ENCODE measurements at places on chromosomes 2 and 18.

GRCh38 chr2:16626997-16627605, 38.5 kb downstream of the CYRIA start:
- DNase-seq, result no peak

DNA sequence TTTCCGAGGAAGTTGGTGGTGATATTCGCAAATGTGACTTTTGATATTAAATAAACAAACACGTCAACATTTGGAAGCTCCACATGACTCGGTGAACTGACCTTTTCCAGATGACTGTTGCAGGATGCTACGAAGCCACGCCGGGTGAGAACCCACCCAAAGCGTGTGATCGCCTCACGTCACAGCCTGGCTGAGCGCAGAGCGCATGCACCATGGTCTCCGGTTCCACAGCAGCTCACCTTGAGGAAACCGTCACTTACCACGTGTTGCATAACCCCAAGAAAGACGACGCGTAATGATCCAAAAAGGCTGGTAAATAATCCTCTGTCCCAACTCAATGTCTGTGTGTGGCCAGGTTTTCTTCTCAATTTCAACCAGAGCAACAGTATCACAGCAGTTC, 64.5 kb upstream of the CTDP1 start:
- DNase-seq, result no peak

- no peak for DNase-seq
Measured at GRCh38 chr2:44638649-44639048, 276.9 kb downstream of the CAMKMT start.

GRCh38 chr2:201644001-201644400, 698 bp upstream of the TMEM237 start:
- no peak for DNase-seq

- DNase-seq, result no peak
Measured at GRCh38 chr2:10770956-10771750, 41.4 kb downstream of the PDIA6 start.

DNA sequence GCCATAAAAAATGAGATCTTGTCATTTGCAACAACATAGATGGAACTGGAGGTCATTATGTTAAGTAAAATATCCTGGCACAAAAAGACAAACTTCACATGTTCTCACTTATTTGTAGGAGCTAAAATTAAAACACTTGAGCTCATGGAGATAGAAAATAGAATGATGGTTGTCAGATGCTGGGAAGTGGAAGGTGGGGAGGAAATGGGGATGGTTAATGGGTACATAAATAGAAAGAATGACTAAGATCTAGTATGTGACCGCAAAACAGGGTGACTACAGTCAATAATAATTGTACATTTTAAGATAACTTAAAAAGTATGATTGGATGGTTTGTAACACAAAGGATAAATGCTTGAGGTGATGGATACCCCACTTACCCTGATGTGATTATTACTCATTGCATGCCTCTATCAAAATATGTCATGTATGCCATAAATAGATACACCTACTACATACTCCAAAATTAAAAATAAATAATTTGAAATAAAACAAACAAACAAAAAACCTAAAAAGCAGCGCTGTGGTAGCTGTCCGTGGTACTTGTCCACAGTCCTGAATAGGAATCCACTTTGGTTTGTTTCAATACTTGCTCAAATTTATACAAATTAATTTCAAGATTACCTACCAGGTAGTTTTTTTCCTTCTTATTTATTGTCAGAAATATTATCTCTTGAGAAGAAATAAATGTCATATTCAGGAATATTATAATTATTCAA, 224.5 kb downstream of the DLGAP1 start:
- no peak for DNase-seq

DNA sequence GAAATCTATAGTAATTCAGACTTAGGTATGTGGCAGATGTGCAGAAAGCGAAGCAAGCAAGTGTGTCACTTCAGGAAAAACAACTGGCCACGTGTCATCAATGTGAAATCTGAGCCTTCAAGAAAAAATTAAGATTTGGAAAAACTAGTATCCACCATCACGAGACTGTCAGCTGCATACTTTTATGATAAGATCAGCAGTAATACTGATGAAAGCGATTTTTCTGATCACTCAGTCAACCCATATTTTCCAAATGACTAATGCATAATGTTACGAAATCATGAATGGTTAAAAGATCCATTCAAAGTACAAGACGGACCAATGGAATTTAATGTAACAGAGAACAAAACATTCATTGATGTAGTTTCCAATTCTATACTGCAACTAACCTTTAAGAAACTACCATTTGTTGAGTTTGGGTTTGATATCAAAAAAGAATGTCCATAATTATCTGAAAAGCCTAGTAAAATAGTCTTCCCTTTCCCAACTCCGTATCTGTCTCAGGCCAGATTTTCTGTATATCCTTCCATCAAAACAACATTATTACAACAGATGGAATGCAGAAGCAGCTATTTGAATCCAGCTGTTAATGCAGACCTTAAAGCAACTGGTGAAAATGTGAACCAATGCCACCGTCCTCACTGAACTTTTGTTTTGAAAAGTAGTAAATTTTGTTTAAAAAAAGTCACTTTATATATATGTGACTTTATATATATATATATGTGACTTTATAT, 17.0 kb upstream of the BCL2 start:
- peak; percentile 68 for DNase-seq

DNA sequence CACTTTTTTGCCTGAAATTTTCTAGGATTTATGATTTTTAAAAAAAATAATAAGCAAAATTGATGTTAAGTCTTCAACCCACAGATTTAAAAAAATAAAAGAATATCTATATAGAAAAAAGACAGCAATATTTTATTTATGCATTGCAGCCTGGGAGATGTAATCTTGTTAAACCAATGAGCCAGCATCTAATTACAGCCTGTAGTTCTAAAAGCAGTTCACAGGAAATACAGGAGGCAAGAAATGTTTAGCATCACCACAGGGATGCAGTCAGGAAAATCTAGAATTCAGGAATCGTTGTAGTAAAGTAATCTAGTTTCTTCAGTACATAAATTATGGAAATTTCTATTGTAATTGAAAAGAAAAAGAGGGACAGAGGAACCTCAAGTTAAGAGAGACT, 17.2 kb downstream of the UGGT1 start:
- DNase-seq, result no peak

DNA sequence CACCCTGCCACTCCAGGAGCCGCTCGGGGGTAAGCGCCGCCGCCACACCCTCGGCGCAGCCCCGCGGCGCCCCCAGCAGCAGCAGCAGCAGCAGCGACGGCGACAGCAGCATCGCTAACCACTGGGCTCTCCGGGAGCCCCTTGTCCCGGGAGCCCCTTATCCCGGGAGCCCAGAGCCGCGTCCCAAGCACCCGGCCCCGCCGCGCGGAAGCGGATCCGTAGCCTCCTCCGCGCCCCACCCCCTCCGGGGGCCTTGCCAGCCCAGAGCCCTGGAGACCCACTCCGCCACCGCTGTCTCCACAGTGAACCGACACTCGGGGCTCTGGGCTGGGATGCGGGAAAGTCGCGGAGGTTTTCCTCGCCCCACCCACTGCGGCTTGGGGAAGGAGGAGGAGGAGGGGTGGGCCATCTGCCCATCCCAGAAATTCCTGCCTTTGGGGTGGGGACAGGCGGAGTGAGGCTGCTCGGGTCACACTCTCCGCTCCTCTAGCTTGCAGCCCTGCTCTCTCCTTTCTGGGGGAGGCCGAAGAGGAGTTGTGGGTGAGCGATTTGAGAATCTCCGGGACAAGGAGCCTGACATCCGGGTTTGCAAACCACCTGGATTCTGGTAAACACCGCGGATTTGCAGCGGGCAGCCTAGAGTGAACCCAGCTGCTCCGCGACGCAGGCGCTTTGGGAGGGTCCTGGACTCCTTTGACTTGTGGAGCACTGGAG, at the start of gene PLA2R1:
Gene PLA2R1, minus strand, starts transcription at position 324 of the 714 bp plus-strand sequence. Its CDS starts 212 bp downstream, at position 112.
- DNase-seq, result peak; percentile 55

DNA sequence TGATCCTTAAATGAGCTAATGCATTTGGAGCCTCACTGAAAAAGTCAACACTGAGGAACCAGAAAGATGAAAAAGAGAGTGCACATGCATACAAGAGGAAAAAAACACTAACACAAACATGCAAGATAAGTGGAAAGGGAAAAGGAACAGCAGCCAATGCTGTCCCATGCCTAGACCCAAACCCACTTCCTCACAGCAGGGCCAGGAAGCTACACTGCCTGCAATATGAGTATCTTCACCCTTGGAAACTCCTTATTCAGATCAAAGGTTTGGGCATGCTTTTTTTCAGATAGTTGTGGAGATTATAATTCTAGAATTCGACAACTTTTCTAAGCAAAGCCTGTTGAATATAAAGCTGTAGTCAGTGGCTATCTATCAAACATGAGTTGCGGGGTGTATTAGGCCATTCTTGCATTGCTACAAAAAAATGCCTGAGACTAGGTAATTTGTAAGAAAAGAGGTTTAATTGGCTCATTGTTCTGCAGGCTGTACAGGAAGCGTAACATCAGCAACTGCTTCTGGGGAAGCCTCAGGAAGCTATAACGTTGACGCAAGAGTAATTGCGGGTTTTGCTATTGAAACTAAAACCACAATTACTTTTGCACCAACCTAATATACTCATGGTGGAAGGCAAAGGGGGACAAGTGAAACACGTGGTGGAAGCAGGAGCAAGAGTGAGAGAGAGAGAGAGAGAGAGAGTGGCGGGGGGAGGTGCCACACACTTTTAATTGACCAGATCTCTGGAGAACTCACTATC, 138.2 kb downstream of the MBD2 start:
- no peak for DNase-seq

GRCh38 chr2:236503583-236503982, 66.0 kb upstream of the ACKR3 start:
- no peak for DNase-seq

- no peak for DNase-seq
Measured at GRCh38 chr2:129778584-129778877, 200.9 kb upstream of the RAB6C start.

GRCh38 chr18:38115201-38115600, 549.6 kb upstream of the CELF4 start:
- DNase-seq, result no peak

DNA sequence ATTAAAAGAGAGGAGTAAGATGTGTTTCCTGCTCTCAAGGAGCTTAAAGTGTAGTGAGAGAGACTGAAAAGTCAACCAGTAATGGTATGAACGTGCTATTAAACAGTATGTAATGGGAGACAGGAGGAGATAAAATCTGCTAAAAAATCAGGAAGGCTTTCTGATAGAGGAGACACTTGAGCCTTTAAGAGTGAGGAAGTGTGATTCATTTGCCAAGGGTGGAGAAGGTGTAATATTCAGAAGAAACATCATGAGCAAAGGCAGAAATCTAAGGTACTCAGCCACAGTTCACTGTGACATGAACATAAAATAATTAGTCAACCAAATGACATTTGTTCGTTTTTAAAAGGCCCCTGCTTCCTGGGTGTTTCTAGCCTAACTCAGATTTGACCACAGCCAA, 137.8 kb upstream of the SKOR2 start:
- DNase-seq, result no peak

- DNase-seq, result no peak
Measured at GRCh38 chr2:9261231-9261883, 54.7 kb downstream of the ASAP2 start.

DNA sequence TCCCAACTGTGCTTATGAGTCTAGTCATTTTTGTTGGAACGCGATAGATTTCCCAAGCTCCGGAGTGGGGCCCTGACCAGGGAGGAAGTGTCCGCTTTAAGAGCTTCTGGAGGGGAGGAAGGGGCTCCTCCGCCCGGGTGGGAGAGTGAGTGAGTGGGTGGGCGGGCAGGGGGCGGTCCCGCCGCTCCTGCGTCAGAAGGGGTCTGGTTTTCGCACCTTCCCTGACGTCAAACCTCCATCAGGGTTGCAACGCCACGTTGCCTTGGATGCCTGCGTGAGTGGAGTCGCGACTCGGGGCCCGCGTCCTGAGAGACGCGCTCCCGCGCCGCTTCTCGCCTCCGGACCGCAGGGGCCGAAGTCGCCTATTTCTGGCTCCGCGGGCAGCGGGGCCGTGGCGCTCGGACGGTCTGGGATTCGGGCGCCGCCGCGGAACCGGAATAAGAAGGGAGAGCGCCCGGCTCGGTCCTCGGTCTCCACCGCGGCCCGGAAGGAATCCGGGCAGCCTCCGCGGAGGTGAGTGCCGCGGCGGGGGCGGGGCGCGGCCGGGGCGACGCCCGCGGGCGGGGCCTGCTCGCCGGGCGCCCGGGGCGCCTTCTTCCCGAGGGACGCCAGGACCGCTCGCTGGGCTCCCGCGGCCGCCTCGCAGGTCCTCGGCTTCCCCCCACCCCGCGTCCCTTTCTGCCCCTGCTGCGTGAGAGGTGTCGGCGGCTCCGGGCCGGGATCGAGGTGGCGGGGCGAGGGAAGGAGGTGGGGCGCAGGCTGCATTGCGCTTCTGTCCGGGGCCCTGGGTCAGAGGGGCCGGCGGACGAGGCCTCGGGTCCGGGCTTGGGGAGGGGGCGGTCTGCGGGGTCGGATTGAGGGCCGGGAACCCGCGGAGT, at the start of gene ZDBF2:
Gene ZDBF2, plus strand, starts transcription at position 230 of the 878 bp plus-strand sequence. CDS start 7,187 bp downstream, outside the sequence.
- DNase-seq, result peak; percentile 50

DNA sequence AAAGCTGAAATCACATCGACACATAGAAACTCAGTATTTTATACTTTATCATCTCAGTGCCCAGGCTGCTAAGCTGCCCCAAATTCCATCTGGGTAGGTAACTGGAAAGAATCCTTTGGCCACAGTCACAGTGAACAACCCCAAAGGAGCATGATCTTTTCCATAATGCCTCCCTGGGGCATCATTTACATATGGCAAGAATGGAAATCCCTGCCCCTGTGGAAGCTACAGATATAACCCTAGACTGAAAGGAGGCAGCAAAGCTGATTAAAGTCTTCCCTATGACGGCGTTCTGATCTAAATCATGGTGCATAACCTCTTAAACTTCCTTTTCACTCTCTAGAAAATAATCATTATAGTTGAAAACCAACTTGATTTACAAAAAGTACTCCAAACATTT, 41.5 kb downstream of the MAP3K19 start:
- no peak for DNase-seq

DNA sequence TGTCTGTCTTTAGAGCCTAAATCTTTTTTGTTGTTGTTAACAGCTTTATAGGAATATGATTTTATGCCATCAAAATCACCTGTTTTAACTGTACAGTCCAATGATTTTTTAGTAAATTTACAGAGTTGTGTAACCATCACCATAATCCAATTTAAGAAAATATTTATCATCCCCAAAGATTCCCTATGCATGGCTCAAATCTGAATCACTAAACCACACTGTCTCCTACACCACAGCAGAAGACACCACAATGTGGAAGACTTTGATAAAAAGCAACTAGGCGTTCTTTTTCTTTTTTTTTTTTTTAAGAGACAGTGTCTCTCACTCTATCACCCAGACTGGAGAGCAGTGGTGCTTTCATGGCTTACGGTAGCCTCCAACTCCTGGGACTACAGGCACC, 99.6 kb downstream of the TXNL1 start:
- DNase-seq, result no peak

- no peak for DNase-seq
Measured at GRCh38 chr2:53347269-53347668, 420.3 kb upstream of the CHAC2 start.

DNA sequence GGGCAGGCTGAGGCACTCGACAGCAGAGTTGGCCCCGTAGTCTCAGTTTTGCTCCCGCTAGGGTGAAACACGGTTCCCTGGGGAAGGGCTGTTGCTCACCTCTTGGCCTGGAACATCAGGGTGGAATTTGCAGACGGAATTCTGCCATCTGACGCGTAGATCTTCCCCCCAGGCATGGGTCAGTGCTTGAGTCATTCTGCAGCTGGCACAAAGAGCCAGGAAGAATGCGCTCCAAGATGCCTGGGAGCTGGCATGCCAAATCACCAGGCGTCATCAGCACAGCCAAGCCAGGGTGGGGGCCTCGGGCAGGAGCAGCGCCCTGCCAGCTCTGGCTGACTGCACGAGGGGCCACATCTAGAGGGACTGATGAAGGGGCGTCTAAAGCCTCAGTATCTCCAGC, 42.7 kb downstream of the ODC1 start:
- DNase-seq, result no peak

- no peak for DNase-seq
Measured at GRCh38 chr2:182887093-182887492, 20.7 kb upstream of the FRZB start.
